ENCODE measurements at places on chromosomes 13 and 19.

GRCh38 chr13:87999240-87999700 is 328.1 kb downstream of the SLITRK5 start:
- DNase-seq: no peak

GRCh38 chr19:16139752-16140151 is 3.7 kb upstream of the HSH2D start:
- peak; percentile 18 for DNase-seq

GRCh38 chr19:38880076-38880881 is 2.2 kb upstream of the RINL start:
- DNase-seq: no peak

- no peak for DNase-seq
These were observed 103.4 kb upstream of the POSTN start for GRCh38 chr13:37701972-37702371.

Measured in activated T-cell treated with anti-CD3 and anti-CD28 coated beads, Interleukin-2, amount 50 U/mL, for 72 hours (primary cell).